GM23338 (cell line): ENCODE measurements at places on chromosomes 4 and X. TPM values are rescaled to one million over a fixed set of nuclear protein-coding genes. Genes with fewer than 3 reads are reported as not detected.

GLOD5 gene
- not detected in 2 replicates for polyA plus RNA-seq

MAGED4 gene
- polyA plus RNA-seq: 23.4 and 27.2 TPM in 2 replicates

GLA gene
- 34.7 and 37.2 TPM in 2 replicates for polyA plus RNA-seq

ARMCX4 gene
- 9.3 and 11.9 TPM in 2 replicates for polyA plus RNA-seq

ARSD gene
- polyA plus RNA-seq: 0.90 and 1.3 TPM in 2 replicates

MAGEA3 gene
- 0.16 and 0.39 TPM in 2 replicates for polyA plus RNA-seq

ALAS2 gene
- polyA plus RNA-seq: 0.23 TPM in 1 of 2 replicates, not detected in the other

DNA sequence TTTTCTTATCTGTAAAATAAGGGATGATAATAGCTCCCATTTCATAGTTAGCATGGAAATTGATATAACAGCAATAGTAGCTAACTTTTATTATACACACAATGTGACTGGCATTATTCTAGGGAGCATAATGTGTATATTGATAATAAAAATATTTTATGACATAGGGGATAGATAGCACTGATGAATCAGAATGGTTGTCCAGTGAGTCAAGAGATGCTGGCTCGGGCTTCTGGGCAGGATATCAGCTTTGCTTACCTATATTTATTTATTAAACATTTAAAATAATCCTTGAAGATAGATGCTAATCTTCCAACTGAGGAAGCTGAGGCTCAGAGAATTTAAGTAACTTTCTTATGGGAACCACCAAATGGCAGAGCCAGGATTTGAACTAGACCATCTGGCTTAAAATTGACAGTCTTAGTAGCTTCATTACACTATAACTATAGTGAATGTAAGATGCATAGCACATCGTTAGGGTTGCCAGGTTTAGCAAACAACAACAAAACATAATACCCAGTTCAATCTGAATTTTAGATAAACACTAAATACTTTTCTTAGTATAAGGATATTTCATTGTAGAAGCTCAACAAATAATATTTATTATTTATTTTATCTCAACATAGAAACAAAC lies 2.7 kb downstream of the AFP start:
- H3K27me3 ChIP-seq: no peaks in the 10 kb centered on the region
- no peak overlapping the region for H3K4me3 ChIP-seq
- no peaks in the 10 kb centered on the region for H3K4me1 ChIP-seq
- DNase-seq: no peak
- H3K36me3 ChIP-seq: no peaks in the 10 kb centered on the region

- H3K27ac ChIP-seq: no peak overlapping the region
- no peak overlapping the region for H3K4me3 ChIP-seq
- no peaks in the 10 kb centered on the region for H3K27me3 ChIP-seq
- H3K36me3 ChIP-seq: no peaks in the 10 kb centered on the region
- no peak for DNase-seq
Observed at GRCh38 chr4:87339440-87339839, 16.8 kb upstream of the HSD17B13 start.

DNA sequence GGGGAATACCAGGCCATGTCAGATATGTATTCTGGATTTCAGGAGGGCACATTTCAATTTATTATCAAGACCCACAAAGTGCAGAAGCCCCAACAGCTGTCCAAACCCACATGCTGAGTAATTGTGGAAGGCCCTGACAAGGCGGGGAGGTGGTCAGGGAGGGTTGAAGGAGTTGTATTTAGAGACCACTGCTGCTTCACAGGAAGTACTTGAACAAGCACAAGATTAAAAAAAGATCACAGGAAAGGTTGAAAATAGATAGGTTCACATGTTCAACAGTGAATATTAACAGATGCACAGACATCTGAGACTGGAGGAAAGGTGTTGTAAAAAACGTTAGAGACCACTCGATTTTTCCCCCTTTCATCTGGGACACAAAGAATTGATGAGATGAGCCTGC lies 17.9 kb downstream of the ATP8A1 start:
- H3K4me1 ChIP-seq: peaks cover 2% of the 10 kb centered on the region; the same call in 1 of the 2 replicates
- no peak overlapping the region for H3K27ac ChIP-seq
- DNase-seq: no peak

GRCh38 chrX:123971982-123972381 lies 10.5 kb downstream of the STAG2 start:
- H3K36me3 ChIP-seq: no peaks in the 10 kb centered on the region
- DNase-seq: no peak
- H3K27me3 ChIP-seq: no peaks in the 10 kb centered on the region
- H3K4me1 ChIP-seq: 0 out of 2 replicates have a peak, but pooled peaks cover 4% of the 10 kb centered on the region
- no peak overlapping the region for H3K27ac ChIP-seq

- peaks cover 45% of the 10 kb centered on the region for H3K4me1 ChIP-seq
- peak overlapping the region; percentile 15 for H3K27ac ChIP-seq
- H3K36me3 ChIP-seq: no peaks in the 10 kb centered on the region
- no peaks in the 10 kb centered on the region for H3K27me3 ChIP-seq
- H3K4me3 ChIP-seq: peak overlapping the region; percentile 14
- no peak for DNase-seq
Observed at GRCh38 chr4:145907812-145908211, 30.8 kb downstream of the ZNF827 start.

- H3K27me3 ChIP-seq: no peaks in the 10 kb centered on the region
- H3K36me3 ChIP-seq: no peaks in the 10 kb centered on the region
- peak overlapping the region; percentile 28; the same call in 1 of the 2 replicates for H3K27ac ChIP-seq
Observed at GRCh38 chr4:105710678-105711077, 2.1 kb downstream of the GSTCD start.

DNA sequence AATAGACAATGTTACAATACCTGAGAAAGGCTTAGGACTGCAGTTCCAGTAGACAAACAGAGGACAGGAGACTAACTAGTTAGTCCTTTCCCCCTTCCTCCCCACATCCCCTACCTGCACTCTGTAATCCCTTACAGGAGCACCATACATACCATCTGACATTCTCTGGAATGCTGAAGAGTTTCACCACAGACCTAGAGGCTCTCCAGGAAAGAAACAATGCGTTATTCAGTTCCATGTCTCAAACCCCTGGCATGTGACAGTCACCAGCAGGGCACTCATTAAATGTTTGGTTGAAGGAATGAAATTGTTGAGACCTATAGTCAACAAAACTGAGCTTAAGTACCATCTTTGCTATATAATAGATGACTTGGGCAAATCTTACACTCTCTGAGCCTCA lies 100.2 kb upstream of the USP38 start:
- no peak overlapping the region for H3K27ac ChIP-seq
- peak; percentile 18 for DNase-seq
- H3K27me3 ChIP-seq: no peaks in the 10 kb centered on the region
- H3K4me1 ChIP-seq: no peaks in the 10 kb centered on the region
- no peaks in the 10 kb centered on the region for H3K36me3 ChIP-seq
- no peak overlapping the region for H3K4me3 ChIP-seq

DNA sequence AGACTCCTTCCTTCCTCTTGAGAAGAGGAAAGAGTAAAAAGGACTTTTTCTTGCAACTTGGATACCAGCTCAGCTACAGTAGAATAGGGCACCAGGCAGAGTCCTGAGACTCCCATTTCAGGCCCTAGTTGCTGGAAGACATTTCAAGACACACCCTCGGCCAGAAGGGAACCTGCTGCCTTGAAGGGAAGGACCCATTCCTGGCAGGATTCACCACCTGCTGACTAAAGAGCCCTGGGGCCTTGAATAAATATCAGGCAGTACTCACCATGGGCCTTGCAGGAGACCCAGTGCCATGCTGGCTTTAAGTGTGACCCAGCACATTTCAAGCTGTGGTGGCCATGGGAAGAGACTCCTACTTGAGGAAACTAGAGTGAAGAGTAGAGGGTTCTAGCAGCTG lies 317.6 kb downstream of the DKK2 start:
- DNase-seq: no peak
- H3K36me3 ChIP-seq: no peaks in the 10 kb centered on the region
- H3K27ac ChIP-seq: no peak overlapping the region
- no peaks in the 10 kb centered on the region for H3K27me3 ChIP-seq

GRCh38 chr4:173698557-173699262 lies 168.7 kb upstream of the HAND2 start:
- no peak overlapping the region for H3K27ac ChIP-seq
- H3K36me3 ChIP-seq: no peaks in the 10 kb centered on the region
- no peak overlapping the region for H3K4me3 ChIP-seq

- no peaks in the 10 kb centered on the region for H3K36me3 ChIP-seq
- no peaks in the 10 kb centered on the region for H3K4me1 ChIP-seq
- no peaks in the 10 kb centered on the region for H3K27me3 ChIP-seq
- peak; percentile 66 for DNase-seq
- H3K27ac ChIP-seq: no peak overlapping the region
- no peak overlapping the region for H3K4me3 ChIP-seq
Observed at GRCh38 chr4:95693594-95693993, 144.8 kb upstream of the UNC5C start.

DNA sequence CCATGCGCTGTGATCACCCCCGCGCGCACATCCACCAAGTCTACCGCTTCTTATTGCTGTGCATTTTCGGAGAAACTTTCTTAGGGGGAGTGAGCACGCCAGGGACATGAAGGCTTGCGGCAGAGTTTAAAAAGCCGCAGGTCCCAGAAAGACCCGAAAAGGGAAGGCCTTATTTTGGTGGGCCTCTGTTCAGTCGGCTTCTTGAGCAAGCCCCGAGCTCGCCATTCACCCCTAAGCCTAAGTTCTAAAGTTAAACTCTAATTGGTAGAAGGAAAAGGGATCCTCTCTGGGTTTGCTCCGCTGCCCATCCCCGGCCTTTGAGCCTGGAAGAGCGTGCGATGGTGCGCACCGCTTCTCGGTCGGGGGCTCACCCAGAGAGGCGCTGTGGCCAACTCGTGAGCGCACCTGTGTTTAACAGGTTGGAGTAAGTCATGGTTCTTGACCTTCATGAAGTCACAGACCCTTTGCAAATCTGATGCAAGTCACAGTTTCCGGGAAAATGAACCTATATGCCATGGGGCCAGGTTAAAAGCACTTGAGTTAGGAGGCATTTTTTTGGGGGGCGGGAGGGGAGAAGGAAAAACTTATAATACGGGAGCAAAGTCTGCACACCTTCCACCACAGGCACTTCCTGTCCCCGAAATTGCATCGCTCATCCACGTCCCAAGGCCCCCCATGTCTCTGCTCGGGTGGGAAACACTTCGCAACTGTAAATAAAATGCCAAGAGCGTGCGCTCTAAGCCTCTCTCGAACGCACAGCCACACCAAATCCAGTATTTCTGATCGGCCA lies 1.9 kb downstream of the PHOX2B start:
- DNase-seq: peak; percentile 59
- H3K27ac ChIP-seq: no peak overlapping the region
- H3K27me3 ChIP-seq: peaks cover 100% of the 10 kb centered on the region
- H3K4me3 ChIP-seq: peak overlapping the region; percentile 46
- H3K36me3 ChIP-seq: no peaks in the 10 kb centered on the region

- H3K4me1 ChIP-seq: no peaks in the 10 kb centered on the region
- H3K36me3 ChIP-seq: no peaks in the 10 kb centered on the region
- no peak for DNase-seq
- no peak overlapping the region for H3K4me3 ChIP-seq
Observed at GRCh38 chr4:94348666-94349065, 6.0 kb upstream of the HPGDS start.

DNA sequence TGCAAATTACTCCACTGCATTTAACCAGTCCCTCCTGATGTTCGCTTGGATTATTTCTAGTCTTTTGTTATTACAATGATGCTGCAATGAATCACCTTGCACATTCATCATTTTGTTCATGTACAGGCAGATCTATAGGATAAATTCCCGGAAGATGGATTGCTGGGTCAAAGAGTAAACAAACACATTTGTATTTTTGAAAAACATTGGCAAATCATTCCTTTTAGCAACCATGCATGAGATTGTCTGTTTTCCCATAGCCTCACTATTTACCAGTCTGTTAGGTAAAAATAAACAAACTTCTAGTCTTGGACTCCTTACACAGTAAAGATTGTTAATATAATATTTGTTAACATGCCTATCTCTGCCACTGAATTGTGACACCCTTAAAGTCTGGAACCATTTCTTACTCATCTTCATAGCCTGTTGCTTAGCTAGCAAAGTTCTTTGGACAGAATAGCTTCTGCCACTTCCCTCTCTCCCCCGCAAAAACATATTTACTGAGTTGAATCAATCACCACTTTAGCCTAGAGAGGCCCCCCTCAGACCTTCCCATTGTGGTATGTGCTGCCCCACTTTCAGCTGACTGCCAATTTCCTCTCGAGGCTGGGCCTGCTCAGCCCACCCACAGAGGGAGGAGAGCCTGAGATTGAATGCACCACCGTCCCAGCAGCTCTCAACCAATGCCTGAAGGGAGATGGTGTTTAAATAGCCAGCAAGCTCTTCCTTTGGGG lies 108.4 kb upstream of the ATXN3L start:
- H3K4me1 ChIP-seq: no peaks in the 10 kb centered on the region; the same call in 1 of the 2 replicates
- H3K36me3 ChIP-seq: no peaks in the 10 kb centered on the region
